ENCODE measurements at places on chromosomes 7 and 10.

GRCh38 chr7:140034421-140034820, 28.3 kb downstream of the PARP12 start:
- DNase-seq, result no peak

DNA sequence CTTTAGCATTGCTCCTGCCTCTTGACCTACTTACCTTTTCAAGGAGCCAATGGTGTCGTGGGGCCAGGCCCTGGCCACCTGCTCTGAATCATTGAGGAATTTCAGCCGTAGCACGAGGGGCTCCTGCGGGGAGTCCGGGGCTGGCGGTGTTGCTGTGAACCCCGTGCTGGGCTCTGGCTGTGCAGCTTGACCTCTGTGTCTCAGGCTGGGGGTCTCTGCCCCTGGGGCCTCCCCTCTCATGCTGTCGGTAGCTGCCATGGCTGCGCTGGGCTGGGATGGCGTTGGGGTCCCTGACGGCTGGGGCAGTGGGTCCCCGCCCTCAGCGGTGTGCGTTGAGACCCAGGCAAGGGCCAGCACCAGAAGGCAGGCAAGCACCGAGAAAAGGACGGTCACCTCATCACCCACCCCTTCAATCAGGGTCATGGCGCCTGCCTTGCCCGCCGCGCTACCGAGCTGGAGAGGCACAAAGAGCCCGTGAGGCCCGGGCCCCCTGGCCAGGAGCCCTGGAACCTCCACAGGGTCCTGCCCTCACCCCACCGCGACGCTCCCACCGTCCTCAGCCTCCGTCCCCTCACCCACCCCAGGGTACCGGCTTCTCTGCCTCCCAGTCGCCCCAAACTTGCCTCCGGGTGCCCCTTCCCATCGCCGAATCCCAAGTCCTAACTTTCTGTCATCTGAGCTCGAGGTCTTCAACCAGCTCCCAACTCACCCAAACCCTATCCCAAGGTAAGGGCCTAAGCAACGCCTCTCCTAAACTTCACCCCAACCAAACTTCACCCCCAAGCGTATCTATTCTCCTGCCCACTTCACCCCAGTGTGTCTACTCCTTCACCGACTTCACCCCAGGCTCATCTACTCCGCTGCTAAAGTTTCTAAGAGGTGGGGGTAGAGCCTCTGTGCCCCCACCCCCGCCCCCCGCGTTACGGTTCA, 887 bp downstream of the TMUB1 start:
- DNase-seq, result peak; percentile 56

- DNase-seq, result no peak
Measured at GRCh38 chr10:129365767-129366402, 101.2 kb upstream of the MGMT start.

- DNase-seq, result no peak
Measured at GRCh38 chr7:36961097-36961496, 236.8 kb upstream of the AOAH start.

GRCh38 chr10:131314148-131314547, 2.6 kb upstream of the TCERG1L start:
- no peak for DNase-seq

DNA sequence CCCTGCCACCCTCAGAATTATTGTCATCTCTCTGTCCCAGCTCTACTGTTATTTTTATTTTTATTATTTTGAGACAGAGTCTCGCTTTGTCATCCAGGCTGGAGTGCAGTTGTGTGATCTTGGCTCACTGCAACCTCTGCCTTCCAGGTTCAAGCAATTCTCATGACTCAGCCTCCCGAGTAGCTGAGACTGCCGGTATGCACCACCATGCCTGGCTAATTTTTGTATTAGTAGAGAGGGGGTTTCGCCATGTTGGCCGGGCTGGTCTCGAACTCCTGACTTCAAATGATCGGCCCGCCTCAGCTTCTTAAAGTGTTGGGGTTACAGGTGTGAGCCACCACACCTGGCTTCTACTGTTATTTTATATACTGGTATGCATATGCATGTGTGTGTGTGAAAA, 11.0 kb downstream of the CALHM2 start:
- DNase-seq, result no peak

- no peak for DNase-seq
Measured at GRCh38 chr10:108789919-108790318, 1133.4 kb downstream of the XPNPEP1 start.

GRCh38 chr10:26805567-26806245, 55.1 kb downstream of the ABI1 start:
- DNase-seq, result no peak

DNA sequence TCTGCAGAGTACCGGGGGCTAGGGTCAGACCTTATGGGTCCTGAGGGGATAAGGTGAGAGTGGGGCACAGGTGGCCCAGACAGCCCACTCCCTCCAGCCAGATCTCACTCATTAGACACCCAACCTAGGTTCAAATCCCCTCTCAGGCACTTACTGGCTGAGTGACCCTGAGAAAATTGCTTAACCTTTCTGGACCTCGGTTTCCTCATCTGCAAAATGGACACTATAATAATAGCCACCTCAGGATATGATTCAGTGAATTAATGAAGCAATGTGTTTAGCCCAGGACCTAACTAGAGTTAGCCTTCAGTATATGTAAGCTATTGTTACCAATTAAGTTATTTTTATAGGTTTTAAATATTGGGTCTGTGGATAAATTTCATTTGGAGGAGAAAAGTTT, 122.6 kb downstream of the RGS10 start:
- no peak for DNase-seq

DNA sequence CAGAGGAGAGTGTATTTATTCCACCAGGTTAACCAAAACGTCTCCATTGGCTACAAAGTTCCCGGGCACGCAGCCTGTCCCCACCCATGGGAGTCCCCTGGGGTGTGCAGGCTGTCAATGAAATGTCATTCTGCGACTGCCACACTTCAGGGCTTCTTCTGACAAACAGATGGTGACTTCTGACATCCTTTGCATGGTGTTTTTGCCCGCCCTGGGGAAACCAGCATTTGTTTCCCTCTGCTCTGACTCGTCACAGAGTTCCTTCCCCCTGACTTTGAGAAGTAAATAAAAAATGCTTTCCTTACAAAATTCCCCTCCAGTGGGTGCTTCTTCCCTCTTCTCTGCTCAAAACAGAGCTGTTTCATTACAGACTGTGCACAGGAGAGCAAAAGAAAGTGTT, 38.2 kb downstream of the TNS3 start:
- no peak for DNase-seq

GRCh38 chr7:140225562-140226249, 48.9 kb upstream of the KDM7A start:
- DNase-seq, result no peak

GRCh38 chr7:43559171-43559945, 23.6 kb upstream of the STK17A start:
- DNase-seq, result no peak

DNA sequence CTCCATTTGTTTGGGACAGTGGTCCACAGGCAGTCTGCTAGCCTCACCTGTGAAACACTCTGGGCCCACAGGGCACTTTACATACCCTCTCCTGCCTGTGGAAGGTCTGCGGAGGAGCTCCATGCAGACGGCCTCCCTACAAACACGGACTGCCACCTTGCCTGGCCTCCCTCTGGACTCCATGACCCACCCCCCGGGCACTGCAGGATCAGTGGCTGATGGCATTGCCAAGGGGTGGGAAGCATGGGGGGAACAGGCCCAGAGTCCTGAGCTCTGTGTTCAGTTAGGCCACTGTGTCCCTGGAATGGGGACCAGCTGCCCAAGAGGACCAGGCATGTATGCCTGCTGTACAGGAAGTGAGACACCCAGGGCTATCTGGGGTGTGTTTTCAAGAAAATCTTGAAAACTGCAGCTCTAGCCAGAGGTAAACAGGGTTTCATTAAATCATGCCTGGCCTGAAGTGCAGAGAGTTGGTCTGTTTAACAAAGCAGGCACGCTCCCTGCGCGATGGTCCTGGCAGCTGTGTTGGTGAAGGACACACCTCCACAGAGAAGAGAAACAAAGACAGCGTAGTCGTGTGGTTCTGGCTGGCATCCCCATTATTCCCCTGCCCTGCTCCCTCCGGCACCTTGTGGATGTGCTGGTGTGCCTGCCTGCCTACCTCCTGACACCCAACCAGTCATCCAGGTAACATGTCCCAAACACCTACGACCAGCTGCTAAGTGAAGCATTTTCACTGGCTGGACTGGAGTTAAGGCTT, 470.8 kb upstream of the ZMIZ1 start:
- no peak for DNase-seq

DNA sequence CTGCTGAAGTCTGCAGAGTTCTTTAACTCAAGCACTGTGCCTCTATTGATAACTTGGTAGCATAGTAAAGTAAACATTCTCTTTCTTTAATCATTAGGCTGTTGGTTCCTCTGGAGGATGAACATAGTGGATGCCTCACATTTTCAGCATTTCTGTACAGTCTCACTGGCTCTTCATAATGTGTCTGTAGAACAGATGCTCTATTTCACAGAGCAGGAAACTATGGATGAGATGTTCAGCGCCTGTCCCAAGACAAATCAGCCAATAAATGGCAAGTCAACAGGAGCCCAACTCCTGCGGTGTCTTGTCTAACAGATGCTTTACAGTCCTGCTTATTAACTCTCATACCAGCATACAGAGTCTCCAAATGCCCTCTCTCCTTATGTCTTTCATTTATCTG, 36.5 kb downstream of the NRBF2 start:
- no peak for DNase-seq

- DNase-seq, result no peak
Measured at GRCh38 chr7:38929460-38930171, 20.6 kb upstream of the VPS41 start.

GRCh38 chr10:124827474-124827873, 25.9 kb downstream of the ABRAXAS2 start:
- DNase-seq, result no peak

- DNase-seq, result no peak
Measured at GRCh38 chr10:28113202-28113601, 114.3 kb upstream of the ODAD2 start.

DNA sequence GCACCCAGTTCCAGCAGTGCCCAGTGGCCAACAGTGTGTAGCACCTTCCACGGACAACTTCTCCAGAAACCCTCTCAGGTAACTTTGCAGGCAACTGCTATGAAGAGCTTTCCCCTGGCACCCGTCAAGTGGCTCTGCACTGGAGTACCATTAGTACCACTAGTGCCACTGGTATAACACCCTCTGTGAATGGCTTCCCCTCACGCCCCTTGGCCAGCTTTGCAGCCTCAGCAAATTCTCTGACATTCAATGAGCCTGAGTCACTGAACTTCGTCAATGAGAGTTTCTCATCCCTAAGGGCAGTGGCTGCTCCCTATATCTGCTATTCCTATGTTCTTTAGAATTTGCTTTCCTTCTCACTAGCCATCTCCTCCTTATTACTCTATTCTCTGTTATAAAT, 7.6 kb upstream of the HERPUD2 start:
- no peak for DNase-seq

- no peak for DNase-seq
Measured at GRCh38 chr10:33009244-33010131, 51.5 kb upstream of the ITGB1 start.

GRCh38 chr10:90849956-90850749, 7.7 kb downstream of the HTR7 start:
- no peak for DNase-seq

- no peak for DNase-seq
Measured at GRCh38 chr7:141704112-141704511, 2.1 kb upstream of the DENND11 start.

- no peak for DNase-seq
Measured at GRCh38 chr7:26534649-26535482, 243.2 kb downstream of the SNX10 start.

- no peak for DNase-seq
Measured at GRCh38 chr10:35735412-35735811, 93.3 kb upstream of the FZD8 start.

DNA sequence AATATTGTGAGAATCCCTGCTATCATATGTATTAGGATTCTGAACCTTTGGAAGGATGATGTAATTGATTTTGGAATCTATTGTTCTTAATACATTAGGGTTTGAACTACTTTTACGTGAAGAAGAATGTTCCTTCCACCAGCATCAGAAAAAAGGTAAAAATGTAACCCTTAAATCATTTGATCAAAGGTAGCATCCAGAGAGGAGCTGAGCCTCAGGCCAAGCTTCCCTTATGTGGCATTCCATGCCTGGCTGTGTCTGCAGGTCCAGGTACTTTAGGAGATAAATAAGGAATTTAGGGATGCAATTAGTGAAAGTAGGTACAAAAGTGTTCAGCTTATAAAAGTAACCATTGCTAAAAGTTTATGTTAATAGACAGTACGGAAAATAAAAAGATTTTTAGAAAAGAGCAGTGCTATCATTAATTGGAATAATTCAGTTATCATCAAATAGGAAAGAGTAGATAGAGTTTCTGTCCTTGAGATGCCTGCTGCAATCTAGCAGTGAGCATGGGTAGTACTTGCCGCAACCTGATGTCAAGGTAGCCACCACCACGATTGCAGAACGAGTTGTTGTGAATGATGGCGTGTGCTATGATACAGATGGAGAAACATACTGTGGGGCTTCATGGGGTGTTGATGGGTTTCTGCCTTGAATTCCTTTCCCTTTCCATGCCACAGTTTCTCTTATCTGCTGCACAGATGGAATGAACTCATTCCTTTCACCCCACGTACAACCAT, 228.8 kb downstream of the GATA3 start:
- DNase-seq, result no peak

DNA sequence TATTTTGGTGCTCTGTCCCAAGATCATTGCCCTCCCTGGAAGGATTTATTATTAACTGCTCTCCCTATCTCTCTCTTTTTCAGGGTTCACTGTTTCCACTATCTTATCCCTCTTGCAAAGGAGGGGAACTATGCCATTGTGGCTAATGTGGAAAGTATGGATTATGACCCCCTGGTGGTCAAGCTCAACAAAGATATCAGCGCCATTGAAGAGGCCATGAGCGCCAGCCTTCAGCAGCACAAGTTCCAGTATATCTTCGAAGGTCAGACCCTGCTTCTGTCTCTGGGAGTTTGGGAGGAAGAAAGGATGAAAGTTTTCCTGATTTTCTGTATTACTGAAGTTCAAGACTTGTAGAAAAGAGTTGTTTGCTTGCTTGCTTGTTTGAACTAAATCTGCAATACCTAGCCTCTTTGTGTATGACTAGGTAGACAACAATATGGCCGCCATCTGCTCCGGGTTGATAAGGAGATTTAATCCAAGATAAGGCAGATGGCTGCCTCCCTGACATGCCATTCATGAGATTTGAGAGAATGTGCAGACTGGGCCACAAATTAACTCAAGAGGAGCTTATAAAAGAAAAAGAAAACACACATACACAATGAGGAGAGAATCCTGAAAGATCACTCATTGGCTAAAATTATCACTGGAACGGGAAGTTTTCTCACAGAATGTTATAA, 122.2 kb upstream of the LRGUK start:
- no peak for DNase-seq

All from ovary (tissue), 10 donors.